CMK (cell line): ENCODE measurements at places on chromosomes 6 and 20.

- DNase-seq = no peak
Measured at GRCh38 chr6:56484669-56485068, 158.0 kb downstream of the DST start.

GRCh38 chr20:10963717-10964266, 290.0 kb upstream of the JAG1 start:
- DNase-seq = no peak

- DNase-seq = no peak
Measured at GRCh38 chr6:125798734-125799508, 8.2 kb downstream of the NCOA7 start.

DNA sequence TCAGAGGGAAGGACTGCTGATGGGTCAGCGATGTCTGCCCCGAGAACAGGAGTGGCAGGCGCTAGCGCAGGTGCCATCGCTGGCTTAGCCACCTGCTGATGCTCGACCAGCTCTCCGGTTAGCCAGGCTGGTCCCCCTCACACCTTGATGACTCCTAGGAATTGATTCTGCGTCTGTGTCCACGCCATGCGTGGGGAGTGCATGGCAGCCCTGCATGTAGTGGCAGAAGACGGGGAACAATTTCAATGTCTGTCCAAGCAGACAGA, 6.7 kb downstream of the SS18L1 start:
- no peak for DNase-seq

DNA sequence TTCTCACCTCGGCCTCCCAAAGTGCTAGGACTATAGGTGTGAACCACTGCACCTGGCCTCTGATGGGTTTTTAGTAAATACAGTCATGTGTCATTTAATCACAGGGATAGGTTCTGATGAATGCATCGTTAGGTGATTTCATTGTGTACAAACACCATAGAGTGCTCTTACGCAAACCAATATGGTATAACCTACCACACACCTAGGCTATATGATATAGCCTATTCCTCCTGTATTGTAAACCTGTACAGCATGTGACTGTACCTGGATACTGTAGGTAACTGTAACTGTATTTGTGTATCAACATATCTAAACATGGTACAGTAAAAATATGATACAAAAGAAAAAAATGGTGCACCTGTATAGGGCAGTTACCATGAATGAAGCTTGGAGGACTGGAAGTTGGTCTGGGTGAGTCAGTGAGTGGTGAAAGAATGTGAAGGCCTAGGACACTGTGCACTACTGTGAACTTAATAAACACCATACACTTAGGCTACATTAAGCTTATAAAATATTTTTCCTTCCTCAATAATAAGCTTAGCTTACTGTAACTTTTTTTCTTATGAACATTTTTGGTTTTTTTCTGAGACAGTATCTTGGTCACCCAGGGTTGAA, 10.0 kb downstream of the BICRAL start:
- DNase-seq = no peak

GRCh38 chr6:7232351-7232750, 80.6 kb downstream of the SSR1 start:
- DNase-seq = no peak

DNA sequence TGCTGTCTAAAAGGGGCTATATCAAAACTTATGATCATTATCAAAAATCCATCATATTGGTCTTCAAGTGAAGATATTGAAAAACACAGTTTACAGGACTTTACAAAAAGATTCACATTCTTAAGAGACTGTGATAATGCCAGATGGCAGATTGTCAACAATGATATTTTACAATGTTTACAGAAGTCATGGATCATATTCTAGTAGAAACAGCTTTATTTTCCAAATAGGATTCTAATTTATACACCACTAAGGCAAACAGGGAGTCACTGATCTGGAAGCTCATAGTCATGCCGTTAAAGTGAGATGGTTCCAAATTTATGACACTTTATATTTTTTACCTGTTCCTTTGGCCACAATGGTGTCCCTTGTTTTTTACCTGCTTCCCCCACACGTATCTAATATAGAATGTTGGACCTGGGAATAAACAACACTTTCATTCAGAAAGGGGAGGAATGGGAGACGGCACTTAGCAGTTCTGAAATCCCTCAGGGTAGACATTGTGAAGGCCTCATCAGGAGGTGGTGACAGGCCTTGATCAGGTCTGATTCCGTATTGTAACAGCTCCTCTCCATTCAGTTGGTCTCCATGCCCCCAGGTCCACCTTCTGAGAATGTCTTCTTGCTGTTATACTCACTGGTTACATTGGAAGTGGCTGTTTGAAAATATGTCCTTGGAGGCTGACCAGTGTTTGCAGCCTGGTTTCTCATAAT, 228.6 kb downstream of the ADGB start:
- DNase-seq = no peak

- DNase-seq = no peak
Measured at GRCh38 chr6:165976684-165977083, 191.0 kb downstream of the TBXT start.

GRCh38 chr20:62487561-62488354, 12.0 kb upstream of the GATA5 start:
- DNase-seq = peak; percentile 86
